ENCODE measurements at places on chromosomes 7 and 10.

DNA sequence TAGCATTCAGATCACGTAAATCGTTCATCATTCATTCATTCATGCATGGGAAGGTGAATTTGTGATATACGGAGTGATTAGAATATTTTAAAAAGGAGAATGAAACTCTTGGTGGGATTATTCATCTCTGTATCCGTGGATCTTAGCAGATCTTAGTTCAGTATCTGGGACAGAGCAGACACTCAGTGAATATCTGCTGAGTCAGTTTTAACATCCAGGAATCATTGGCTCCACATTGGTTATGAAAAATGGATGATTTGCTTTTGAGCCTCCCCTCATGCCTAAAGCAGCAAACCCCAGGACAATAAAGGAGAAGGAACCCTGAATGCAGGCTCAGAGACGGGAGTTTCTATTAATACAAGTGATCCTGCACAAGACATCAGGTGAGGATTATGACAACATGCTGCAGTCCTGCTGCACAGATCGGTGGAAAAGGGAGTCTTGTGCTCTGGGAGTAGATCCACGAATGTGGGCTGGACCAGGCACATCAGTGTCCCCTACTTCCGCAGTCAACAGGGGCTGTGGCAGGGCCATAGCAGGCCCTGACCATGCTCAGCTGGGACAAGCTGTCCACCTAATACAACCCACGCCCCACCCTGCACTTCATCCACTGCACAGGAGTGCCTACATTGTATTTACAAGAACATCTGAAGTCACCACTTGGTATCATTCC, 26.9 kb upstream of the FIGNL1 start:
- no peak for DNase-seq

- no peak for DNase-seq
Observed at GRCh38 chr10:48821692-48822091, 117.9 kb downstream of the LRRC18 start.

DNA sequence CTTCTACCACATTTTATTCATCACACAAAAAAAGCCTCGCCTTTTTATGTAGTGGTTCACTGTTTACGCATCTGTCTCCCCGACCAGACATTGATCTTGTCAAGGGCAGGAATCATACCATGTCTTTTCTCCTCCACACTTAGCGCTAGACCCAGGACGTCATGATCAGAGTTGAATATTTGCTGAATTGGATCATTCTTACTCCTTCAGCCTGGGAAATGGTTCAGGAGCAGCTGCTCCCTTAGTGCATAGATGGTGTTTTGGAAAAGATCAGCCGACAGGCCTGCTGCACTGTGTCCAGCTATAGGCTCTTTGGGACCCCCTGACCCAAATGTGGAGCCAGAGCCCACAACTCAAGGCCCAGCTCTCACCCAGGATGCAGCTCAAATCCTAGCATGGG, 249.1 kb upstream of the TMEM72 start:
- DNase-seq = no peak

DNA sequence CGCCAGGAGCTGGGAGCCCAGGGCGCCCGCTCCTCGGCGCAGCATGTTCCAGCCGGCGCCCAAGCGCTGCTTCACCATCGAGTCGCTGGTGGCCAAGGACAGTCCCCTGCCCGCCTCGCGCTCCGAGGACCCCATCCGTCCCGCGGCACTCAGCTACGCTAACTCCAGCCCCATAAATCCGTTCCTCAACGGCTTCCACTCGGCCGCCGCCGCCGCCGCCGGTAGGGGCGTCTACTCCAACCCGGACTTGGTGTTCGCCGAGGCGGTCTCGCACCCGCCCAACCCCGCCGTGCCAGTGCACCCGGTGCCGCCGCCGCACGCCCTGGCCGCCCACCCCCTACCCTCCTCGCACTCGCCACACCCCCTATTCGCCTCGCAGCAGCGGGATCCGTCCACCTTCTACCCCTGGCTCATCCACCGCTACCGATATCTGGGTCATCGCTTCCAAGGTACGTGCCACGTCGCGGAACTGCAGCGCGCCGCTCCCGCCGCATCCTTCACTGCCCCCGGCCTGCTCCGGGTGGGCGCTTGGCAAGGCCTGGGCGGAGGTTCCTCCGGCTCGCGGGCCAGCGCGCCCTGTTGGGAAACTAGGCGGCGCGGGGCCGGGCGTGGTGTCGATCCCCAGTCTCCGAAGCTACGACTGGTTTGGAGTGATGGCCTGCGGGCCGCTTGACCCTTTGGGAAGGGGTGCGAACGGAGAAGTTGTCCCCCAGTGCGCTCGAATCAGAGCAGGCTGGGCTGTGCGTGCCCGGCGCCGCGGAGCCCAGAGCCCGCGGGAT, 868 bp downstream of the EMX2 start:
- DNase-seq = no peak

DNA sequence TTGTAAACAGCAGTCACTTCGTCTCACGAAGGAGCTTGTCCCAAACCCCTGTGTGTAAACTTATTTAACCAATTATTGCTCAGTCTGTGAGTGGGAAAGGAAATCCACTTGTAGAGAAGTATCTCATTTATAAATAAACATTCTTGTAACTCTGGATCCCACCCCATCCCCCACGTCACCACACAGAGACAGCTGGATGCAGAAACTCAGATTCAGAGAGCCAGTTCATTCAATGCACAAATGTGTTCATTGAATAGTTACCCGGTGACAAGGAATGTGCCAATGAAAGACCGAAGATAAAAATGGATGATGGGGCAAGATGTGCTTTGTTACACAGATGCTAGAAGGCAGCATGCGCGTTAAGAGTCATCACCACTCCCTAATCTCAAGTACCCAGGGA, 8.3 kb upstream of the OCM start:
- no peak for DNase-seq

DNA sequence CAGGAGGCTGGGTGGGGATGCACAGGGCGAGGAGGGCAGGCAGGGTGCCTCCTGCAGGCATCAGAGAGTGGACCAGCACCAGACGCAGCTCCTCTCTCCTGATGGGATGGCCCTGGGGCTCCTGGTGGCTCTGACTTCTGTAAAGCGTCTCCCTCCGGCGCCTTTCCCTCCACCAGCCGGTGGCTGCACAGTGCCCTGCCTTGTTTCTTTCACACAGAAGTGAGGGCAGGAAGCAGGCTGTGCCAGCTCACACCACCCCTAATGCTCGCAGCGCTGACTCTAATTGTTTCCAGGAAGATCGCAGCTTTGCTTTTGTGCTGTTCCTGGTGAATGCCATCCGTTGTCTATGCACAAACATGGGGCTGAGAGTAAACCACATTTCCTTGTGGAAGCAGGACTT, 152.3 kb upstream of the LANCL2 start:
- no peak for DNase-seq

- no peak for DNase-seq
Observed at GRCh38 chr10:5615316-5615715, 51.1 kb downstream of the ASB13 start.

- no peak for DNase-seq
Observed at GRCh38 chr10:34687434-34688210, 127.5 kb downstream of the PARD3 start.

- no peak for DNase-seq
Observed at GRCh38 chr7:6576024-6576866, 1.0 kb upstream of the ZDHHC4 start.

GRCh38 chr10:114557854-114558253, 100.2 kb downstream of the ABLIM1 start:
- no peak for DNase-seq

DNA sequence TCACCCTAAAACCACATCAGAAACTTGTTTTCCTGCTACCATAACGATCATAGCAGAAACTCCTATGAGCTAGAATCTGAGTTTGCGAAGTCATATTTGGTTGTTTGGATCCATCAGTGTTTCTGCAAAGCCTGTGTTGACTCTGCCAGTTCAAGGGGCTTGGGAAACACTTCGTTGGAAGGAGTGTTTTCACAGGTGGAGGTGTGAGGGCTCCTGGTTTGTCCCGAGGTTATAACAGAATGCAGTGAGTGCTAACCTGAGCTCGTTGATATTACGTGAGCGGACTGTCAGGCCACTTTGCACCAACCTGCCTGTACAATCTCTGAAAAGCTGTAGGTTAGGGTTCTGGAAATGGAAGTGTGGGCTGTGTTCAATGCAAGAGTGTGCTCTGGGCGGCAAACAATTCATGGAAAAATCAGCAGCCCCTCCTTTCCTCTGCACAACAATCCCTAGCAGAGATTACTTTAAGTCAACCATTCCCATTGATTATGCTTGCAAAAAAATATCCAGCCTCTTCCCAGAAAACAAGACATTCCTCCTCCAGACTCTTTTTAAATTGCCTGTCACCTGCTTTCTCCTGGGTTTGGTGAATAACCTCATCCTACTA, 622.0 kb downstream of the TYW1 start:
- DNase-seq = no peak
